CD8-positive, alpha-beta T cell (primary cell): ENCODE measurements at places on chromosomes 1 and 21. TPM values are rescaled to one million over a fixed set of nuclear protein-coding genes. Genes with fewer than 3 reads are reported as not detected.

DNA sequence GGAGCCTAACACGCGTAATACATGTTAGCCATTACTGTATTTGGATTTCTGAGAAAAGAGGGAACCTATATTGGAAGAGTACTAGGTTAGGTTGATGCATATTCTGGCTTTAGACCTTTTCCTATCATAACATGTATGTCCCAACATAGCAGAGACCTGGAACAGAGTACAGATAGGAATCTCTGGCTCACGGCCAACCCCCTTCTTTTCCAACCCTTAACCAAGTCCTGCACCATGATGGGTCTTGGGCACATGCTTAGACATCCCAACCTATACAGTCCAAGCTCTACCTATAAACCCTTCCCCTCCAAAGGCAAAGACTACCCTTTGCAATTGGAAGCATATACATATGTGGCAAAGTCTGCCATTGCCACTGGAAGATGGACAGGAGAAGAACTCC, 227.9 kb downstream of the TM2D1 start:
- no peak for DNase-seq

DNA sequence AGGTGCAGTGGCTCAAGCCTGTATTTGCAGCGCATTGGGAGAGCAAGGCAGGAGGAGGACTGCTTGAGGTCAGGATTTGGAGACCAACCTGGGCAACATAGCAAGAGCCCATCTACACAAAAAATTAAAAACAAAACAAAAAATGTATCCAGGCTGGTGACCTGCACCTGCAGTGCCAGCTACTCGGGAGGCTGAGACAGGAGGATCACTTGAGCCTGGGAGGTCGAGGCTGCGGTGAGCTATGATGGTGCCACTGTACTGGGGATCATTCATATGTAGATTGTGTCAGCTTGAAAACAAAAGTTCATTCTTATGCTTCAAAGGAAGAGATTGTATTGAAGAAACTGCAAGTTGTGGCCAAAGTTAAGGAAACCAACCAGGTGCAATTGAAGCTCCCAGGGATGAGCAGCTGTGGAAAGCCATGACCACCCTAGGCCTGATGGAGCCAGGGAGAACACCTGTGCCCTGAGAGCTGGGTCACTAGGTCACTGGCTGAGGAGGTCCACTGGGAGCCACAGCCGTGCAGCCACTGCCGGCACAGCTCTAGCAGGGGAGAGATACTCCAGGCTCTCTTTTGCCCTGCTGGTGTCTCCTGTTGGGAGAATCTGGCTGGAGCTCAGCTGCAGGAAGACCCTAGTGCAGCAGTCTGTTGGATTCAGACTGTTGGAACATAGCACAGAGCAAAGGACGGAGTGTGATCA, 13.3 kb upstream of the BRWD1 start:
- no peak for DNase-seq

- DNase-seq, result no peak
These were observed 32.2 kb downstream of the OPTC start for GRCh38 chr1:203526130-203526529.

DNA sequence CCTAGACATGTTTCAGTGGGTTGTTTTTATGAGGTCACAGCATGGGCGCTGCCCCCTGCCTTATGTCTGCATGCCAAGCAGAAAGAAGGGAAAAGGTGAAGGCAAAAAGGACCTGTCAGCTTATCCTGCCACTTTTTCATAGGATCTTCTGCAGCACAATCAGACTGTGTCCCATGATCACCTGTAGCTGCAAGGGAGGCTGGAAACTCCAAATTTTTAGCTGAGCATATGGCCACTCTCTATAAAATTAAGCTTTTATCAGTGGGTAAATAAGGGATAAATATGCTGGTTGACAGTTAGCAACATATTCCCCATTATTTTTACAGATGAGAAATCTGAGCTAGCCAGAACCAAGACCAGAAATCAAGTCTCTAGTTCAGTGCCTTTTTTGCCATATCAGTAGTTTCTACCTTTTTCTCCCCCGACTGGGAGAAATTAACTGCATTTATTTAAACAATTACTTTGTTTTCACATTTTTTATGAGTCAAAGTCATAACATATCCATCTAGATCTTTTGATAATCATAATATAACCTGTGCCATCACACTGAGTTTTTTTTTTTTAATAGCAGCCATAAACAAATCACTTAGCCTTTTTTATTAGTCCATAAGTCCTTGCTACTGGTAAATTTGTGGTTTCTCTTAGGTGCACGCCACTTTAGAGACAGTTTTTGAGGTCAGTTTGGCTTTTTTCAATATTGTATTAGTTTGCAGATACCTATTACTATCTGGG, 307.0 kb downstream of the NFIA start:
- no peak for DNase-seq

- no peak for DNase-seq
These were observed 3.9 kb upstream of the CD55 start for GRCh38 chr1:207317561-207317960.

- DNase-seq, result no peak
These were observed 3.9 kb downstream of the RNF220 start for GRCh38 chr1:44408632-44409602.

DNA sequence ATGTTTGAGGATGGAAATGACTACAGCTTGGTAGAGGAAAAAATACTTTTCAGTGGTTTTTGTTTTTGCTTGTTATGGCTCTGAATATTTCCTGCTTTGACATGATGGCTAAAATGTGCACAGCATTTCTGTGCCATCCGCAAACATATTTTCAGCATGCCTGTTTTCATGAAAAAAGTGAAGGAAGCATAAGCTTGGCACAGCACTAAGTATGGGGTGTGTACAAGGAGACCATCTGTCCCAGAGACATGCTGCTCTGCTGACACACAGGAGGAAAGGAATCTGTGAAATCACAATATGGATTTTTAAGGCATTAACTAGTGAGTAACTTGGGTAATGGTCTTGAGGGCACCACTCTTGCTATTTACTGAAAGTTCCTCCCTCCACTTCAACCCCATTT, 595.5 kb downstream of the RWDD3 start:
- no peak for DNase-seq

- no peak for DNase-seq
These were observed 84.8 kb downstream of the DMRTB1 start for GRCh38 chr1:53543778-53544695.

DNA sequence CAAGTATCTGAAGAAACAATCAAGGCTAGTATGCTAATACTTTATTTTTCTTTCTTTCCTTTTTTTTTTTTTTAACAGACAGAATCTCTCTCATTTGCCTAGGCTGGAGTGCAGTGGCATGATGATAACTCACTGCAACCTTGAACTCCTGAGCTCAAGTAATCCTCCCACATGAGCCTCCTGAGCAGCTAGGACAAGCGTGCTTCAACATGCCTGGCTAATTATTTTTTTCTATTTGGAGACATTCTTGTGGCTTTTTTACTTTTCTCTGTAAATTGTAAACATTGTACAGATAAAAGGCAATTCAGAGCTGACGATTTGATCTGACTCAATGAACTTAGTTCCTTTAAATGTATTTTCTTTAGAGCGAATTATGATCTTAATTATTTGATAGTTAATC, 41.4 kb downstream of the CCDC18 start:
- no peak for DNase-seq

DNA sequence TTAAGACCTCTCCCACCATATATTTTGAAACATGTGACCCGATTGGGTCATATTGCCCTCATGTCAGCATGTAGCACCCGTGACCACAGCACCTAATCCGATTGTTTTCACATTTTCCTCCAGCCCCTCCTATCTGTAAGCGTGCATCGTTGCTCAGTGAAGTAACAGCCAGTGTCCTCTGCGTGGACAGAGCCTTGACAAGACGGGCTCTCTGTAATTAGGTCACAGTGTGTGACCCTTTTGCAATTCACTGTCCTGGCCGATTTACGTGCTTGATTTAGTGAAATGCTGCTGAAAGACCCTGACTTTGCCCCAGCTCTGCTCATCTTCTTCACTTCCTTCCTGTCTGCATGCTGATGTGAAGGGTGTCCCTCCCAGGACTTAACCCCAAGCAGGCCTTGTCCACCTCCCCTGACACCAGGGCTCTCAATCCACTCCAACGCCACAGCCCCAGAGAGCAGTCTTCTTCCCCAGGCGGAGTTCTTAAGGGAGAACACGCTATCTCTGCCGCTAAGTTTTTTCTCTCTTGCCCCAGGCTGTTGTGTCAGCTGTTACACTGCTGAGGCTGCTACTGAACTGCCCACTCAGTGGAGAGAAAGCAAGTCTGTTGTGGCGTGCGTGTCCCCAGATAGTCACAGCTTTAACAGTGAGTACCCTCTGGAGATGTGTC, 19.4 kb downstream of the URB2 start:
- no peak for DNase-seq

DNA sequence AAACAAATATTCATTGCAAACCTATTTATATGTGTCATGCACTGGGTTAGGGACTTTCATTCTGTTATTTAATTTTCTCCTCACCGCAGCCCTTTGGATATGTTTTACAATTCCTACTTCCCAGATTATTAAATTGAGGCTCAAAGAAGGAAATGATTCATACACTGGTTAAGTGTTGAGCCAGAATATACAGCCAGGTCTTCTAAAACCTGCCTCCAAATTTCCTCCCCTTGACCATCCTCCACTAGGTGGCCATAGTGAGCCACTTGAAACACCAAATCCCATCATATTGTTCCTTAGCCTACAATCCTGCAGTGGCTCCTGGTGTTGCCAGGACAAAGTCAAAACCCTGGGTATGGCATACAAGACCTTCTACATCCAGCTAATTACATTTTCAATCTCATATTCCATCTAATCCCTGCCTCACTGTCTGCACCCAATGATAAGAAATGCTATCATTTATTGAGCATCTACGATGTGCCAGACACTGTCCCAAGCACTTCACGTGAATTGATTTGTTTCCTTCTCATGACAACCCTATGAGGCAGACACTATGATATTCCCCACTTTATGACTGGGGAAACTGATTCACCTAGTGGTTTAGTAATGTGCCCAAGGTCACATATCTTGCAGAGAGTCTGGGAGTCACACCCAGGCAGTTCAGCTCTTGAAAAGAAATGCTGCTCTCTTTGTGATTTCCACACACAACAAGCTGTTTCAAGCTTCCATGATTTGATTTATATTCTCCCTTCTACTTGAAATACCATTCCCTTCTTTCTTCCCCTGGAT, 23.6 kb upstream of the KIRREL1 start:
- no peak for DNase-seq

GRCh38 chr1:67850151-67850551, 16.9 kb upstream of the GNG12 start:
- DNase-seq, result no peak

DNA sequence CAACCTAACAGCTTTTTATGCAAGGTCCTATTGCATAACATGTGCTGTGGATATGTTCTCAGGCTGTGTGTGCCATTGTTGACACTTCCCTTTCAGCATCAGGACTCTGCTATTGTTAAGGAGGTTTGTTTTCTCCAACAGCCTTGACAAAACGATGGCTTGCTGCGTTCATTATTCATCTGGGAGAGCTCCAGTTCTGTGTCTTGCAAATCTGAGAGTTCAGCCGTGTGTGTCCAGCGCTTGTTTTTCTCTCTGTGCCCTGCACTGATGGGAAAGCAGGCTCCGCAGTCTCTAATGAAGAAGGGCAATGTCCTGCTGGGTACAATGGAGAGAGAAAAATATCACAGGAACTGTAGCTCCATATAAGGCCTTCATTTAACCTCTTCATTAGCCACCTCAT, 63.7 kb downstream of the CLDN17 start:
- DNase-seq, result no peak

- no peak for DNase-seq
These were observed 106.3 kb downstream of the PAX7 start for GRCh38 chr1:18736958-18737357.

- DNase-seq, result no peak
These were observed 10.4 kb downstream of the RNF19B start for GRCh38 chr1:32954168-32954567.

DNA sequence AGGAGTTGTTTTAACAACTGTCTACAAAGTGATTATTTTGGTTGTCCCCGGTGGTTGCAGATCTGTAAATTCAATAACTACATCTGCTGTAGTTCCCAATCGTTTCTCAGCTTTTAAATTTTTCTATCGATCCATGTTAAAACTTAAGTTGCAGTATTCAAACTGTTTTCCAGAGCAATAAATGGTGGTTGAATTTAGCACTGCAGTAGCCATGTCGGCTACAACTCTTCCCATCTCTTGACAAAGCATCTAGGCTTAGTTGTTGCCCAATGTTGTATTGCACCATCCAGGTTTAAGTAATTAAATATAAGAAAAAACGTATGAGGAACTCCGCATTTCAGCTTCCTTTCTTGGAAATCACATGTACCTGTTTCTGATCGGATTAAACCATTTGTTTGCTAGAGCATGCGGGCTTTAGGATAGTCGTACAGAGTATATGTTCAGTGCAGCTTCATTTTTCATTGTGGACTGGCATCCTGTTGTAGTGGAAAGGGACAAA, 996 bp downstream of the CNIH4 start:
- DNase-seq, result no peak

DNA sequence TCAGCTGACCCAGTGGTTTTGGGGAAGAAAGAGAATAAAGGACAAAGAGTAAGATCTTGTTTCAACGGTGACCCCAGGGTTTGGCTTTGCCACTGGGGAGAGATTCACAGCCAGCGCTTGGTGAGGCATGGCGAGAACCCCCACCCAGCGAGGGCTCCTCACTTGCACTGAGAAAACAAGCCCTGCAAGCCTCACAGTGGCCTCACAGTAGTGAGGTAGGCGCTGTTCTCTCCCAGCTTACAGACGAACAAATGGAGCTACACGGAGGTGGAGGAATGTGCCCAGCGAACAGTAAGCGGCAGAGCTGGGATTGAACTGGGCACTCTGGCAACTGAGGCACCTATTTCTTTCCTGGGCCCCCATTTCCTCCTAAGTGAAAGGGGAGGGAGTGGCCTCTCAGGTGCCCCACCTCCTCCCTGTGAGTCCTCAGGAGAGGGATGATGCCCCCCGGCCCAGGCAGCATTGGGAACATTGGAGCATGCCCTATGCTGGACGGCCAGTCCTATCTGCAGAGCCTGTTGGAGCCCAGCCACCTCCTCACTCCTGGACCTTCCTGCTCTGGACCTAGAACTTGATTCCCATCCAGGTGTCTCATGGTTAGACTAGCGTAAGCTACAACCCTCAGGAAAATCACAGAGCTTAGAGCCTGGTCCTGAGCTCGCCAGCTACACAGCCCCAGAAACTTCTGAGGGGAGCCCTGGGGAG, 73.4 kb upstream of the EDN2 start:
- DNase-seq, result no peak

DNA sequence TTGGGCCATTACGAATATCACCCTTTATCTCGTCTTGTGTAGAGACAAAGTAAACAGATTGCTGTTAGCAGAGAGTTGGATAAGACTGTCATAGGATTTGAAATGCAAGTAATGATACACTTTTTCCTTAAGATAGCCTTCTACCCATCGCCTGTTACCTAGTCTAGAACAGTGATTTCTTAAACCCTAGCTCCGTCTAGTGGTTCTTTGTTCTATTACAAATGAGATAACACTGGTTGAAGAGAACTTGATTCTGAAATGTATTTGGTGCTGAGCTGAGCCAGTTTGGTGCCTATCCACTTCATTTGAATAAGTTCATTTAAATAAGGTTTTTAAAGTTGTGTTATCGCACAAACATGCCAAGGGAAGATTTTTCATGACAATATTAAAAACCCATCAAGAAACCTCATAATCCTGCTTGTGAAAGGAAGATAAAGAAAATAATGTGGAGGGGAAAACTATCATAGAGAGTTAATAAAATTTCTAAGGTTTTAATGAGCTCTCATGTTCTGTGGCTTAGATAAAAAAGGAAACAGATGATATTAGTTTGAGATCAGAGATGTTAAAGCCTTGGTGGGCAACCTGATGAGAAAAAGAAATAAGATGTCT, 1.5 kb upstream of the KCNH1 start:
- DNase-seq, result no peak

Gene ATP1A4
- total RNA-seq, result not detected

Gene IL12RB2
- 1.5 TPM for total RNA-seq

Gene CYP2J2
- total RNA-seq, result 0.78 TPM

Gene CD1C
- not detected for total RNA-seq

Gene FMO3
- not detected for total RNA-seq

Gene CD1E
- total RNA-seq, result not detected

Gene HMGCS2
- not detected for total RNA-seq

Gene MRAP
- not detected for total RNA-seq
